CD4-positive, alpha-beta T cell (primary cell): ENCODE measurements at places on chromosomes 16 and 17. TPM values are rescaled to one million over a fixed set of nuclear protein-coding genes. Genes with fewer than 3 reads are reported as not detected.
A peak's percentile ranks its signal among the peaks of the same experiment; 100 is the strongest.

- DNase-seq = no peak
Measured at GRCh38 chr17:1031711-1032110, 34.8 kb downstream of the TIMM22 start.

DNA sequence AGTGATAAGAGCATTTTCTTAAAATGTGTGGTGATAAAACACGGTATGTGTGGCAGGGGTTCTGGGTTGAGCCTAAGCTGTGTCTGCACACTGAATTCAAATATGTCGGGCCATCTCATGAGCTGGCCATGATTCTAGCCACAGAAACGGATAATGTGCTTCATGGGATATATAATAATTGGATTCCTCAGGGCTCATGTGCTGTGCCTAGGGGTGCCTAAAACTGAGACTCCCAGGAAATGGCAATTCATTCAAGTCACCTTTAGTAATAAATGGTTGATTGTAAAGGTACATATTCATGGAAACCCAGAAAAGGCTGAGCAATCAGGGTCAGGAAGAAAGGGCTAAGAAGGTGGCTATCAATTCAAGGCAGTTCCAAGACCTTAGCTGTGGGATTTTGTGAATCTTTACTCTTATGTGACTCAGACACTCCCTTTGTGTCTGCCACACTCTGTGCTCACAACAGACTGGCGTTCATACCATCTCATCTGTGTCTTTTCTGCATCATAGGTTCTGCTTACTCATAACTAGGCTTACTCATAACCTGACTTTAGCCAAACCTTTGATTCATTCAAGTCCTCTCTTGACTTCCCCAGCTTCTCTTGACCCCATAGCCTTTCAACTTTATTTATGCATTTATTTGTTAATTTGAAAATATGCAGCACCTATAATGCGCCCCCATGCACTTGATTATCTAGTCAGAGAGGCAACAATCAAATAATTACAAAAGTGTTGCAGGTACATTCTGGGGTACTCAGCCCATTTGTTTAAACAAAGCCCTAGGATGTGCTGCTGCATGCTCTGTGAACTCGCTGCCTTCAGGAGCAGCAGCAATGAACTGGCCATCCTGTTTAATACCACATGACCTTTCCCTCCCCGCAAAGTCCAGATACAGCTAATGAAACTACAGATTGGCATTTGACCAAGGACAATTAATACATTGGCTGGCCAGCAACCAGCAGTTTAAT is 28.4 kb upstream of the MED13 start:
- no peak for DNase-seq

RNF166 gene
- total RNA-seq = 334 TPM

TRPV3 gene
- total RNA-seq = 0.56 TPM

DNA sequence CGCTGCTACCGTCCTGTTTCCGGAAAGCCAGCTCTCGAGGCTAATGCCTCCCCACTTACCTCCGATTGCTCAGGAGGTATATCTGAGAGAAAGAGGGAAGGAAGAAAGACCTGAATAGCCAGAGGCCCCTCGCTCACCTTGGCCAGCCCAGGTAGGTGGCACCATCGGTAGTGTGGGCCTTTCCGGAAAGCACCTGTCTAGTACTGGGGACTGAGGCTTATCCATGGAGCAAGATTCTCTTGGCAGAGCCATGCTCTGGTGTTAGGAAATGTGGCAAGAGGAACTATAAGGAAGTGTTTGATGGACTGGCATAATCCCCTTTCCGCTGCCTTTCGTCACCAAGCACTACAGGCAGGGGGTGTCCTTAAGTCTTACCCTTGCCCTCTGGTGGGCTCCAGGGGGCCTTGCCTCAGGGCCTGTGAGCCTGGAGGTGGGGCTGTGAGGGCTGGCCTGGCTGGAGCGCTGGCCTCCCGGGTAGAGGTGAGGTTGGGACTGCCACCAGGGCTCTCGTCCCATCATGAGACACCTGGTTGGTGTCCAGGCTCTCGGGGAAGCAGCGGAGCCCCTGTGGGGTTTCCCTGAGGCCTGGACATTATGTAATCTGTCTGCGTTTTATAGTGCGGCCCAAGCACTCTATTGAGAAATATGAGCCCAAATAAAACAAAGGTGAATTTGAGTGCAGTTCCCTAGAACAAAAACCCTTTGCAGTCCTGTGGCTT is 2.9 kb downstream of the CMIP start:
- peak; percentile 42 for DNase-seq

GRCh38 chr17:2376107-2376506 is 24.8 kb downstream of the MNT start:
- no peak for DNase-seq

DNA sequence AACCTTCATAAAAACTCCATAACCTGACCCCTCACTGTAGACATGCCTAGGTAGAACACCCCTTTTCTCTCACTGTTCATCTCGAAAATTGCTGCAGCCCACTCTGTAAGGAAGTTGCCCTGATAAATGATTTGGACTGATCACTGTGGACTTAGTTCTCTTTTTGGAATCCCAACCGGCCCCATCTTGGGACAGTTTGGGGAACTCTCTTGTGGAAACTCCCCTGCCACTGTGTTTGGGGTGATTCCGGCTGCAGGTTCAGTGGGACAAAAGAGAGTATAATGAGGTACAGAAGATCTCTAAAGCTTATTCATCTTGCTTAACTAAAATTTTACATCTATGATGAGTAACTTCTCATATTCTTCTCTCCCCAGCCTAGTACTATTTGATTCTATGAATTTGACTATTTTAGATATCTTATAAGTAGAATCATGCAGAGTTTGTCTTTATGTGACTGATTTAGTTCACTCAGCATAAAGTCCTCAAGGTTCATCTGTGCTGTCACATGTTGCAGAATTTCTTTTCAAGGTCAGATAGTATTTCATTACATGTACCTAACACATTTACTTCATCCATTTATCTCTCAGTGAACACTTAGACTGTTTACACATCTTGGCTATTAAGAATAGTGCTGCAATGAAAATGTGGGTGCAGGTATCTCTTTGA is 84.9 kb downstream of the ABCA8 start:
- DNase-seq = no peak

- no peak for DNase-seq
Measured at GRCh38 chr16:78900044-78900811, 700.3 kb downstream of the MAF start.

TMEM101 gene
- total RNA-seq = 8.8 TPM

DNA sequence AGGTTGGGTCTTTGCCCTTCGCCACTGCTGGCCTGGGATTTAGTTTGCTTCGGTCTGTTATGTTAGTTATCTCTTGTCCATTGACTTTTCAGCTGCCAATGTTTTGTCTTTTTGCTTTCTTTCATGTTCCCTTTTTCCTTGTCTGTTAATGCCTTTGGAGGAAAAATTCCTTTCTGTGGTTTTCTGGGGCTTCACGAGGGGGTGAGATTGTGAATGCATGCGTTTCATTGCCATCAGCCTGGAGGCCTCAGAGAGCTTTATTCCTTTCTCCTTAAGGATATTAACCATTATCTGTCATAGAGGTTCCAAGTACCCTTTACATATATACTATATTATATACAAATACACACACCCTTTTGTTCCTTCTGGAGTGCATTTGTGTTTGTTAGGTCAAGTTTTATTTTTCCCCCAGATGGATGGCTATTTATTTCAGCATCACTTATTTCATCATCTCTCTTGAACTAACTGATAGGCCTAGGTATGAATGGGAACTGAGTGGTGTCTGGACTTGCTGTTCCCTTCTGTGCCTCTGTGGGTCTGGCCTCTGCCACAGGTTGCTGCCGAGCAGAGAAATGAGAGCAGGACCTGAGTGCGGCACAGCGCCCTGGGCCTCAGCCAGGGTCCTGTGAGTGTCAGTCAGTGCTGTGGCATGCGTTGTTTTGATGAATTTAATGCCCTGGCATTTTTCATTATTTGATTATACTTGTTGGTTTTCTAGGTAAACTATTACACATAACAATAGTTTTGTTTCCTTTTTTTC is 193.4 kb downstream of the LGALS9B start:
- DNase-seq = no peak

GRCh38 chr16:9570521-9570920 is 479.1 kb downstream of the HAPSTR1 start:
- DNase-seq = no peak

DNA sequence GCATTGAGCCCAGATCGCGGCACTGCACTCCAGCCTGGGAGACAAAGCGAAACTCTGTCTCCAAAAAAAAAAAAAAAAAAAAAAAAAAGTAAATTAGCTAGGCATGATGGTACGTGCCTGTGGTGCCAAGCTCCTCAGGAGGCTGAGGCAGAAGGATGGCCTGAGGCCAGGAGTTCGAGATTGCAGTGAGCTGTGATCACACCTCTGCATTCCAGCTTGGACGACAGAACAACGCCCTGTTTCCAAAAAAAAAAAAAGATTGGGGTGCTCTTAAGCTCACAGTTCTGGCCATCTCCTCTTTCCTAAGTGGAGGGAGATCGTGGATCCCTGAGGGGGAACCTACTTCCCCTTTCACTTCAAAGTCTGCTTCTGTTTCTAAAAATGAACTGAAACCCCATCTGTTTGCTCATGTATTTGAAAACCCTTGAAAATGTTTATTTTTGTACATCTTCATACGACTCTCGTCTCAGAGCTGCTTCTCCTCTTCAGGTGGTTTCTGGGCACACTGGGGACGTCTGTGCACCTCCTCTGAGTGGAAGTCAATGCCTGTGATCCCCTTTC is 138.8 kb downstream of the PRKCA start:
- DNase-seq = peak; percentile 18

PABPN1L gene
- not detected for total RNA-seq

WDR45B gene
- 54.3 TPM for total RNA-seq

DNA sequence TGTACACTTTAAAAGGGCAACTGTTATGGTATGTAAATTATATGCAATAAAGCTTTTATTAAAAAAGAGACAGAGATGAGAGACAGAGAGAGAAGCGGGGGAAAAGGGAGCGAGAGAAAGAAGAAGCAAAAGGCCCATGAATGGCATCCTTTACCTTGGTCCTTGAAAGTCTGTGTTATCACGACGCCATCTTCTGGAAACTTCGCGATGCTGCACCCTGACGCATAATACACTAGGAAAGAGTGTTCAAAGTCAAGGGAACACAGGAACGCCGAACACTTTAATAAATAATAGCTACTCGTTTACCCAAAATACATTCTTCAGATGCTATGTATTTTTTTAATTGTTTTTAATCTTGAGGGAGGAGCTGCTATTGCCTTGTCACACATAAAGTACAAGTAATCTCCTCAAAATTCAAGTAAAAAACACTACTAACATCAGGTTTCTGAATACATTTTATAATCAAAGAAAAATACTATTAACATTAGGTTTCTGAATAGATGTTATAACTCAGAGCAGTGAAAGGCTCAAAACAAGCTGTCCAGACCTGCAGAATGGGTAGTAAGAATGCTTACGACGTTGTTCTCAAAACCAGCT is 23.0 kb upstream of the SLC38A8 start:
- no peak for DNase-seq

DNA sequence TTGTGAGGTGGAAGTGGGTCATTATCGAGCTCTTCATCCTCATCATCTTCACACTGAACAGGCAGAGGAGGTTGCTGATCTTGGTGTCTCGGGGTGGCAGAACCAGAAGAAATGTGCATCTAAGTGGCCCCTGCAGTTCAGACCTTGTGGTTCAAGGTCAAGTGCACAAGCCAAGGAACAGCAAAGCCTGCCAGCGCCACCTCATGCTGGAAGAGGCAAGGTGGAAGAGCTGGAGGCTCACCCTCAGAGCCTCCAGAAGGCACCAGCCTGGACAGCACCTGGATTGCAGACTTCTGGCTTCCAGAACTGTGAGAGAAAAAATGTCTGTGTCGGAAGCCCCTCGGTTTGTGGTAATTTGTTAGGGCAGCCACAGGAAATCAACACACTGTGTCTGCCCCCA is 32.7 kb downstream of the IFT140 start:
- no peak for DNase-seq

CHST6 gene
- not detected for total RNA-seq

GRCh38 chr16:55809851-55810250 is 23.0 kb downstream of the CES1 start:
- no peak for DNase-seq

- no peak for DNase-seq
Measured at GRCh38 chr17:36498560-36499300, 12.2 kb downstream of the ZNHIT3 start.

KRT27 gene
- not detected for total RNA-seq

DNA sequence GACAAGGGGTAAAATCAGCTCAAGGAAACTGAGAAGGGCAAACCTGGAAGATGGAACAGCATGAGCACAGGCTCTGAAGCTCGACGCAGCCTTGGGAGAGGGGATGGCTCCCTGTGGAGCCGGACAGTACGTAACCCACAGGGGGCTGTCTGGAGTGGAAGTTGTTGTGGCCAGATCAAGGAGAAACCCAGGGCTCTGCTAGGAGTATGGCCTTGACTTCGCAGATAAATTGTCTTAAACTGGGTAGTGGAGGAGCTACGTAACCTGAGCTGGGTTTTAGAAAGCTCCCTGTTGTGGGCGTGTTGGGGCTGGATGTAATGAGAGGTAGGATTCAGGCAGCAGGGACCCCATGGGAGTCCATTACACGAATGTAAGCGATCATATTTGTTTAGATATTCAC is 25.5 kb upstream of the AXIN2 start:
- no peak for DNase-seq

USP43 gene
- total RNA-seq = 0.08 TPM

DNA sequence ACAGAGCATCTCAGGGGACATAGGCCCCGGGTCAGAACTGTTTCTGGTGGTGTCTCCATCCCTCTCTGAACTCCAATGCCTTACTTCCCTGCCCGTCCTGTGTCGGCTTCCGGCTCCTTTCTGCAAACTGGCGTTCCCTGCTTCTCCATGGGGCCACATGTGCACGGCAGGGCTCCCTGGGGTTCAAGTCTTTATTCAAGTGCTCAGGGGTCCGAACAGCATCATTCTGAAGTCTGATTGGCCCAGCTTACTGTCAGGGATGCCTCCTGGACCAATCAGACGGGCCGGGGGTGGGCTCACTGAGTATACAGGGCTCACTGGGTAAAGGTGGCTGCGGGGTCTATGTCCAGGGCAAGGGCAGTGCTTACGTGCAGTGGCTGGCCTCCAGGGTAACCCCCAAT is 17.1 kb downstream of the C16orf82 start:
- DNase-seq = no peak

PLEKHM1 gene
- total RNA-seq = 108 TPM

GRCh38 chr17:21272881-21273792 is 11.4 kb upstream of the MAP2K3 start:
- no peak for DNase-seq

GRCh38 chr17:55281649-55282378 is 17.1 kb downstream of the HLF start:
- DNase-seq = no peak

KRTAP4-7 gene
- not detected for total RNA-seq

- no peak for DNase-seq
Measured at GRCh38 chr16:56450275-56450985, 702 bp downstream of the NUDT21 start.

GRCh38 chr17:79001190-79002020 is 8.2 kb downstream of the CANT1 start:
- DNase-seq = no peak

CES5A gene
- not detected for total RNA-seq

- no peak for DNase-seq
Measured at GRCh38 chr16:81266680-81267095, 28.2 kb downstream of the BCO1 start.

OR1F1 gene
- not detected for total RNA-seq

GRCh38 chr17:4509923-4510617 is 11.4 kb downstream of the SPNS2 start:
- no peak for DNase-seq

GRCh38 chr17:67013891-67014290 is 30.5 kb upstream of the CACNG1 start:
- DNase-seq = no peak

PRSS33 gene
- total RNA-seq = not detected

ADPRM gene
- 34.2 TPM for total RNA-seq

GRCh38 chr16:68496689-68497088 is 42.4 kb upstream of the ZFP90 start:
- DNase-seq = no peak

GRCh38 chr16:24971718-24972117 is 43.5 kb downstream of the ARHGAP17 start:
- no peak for DNase-seq
